ENCODE measurements at places on chromosomes 7 and 10. TPM values are rescaled to one million over a fixed set of nuclear protein-coding genes. Genes with fewer than 3 reads are reported as not detected.

The COL13A1 gene
- 9.3 TPM for total RNA-seq

The BAIAP2L1 gene
- total RNA-seq: 1.8 TPM

The PON1 gene
- not detected for total RNA-seq

DNA sequence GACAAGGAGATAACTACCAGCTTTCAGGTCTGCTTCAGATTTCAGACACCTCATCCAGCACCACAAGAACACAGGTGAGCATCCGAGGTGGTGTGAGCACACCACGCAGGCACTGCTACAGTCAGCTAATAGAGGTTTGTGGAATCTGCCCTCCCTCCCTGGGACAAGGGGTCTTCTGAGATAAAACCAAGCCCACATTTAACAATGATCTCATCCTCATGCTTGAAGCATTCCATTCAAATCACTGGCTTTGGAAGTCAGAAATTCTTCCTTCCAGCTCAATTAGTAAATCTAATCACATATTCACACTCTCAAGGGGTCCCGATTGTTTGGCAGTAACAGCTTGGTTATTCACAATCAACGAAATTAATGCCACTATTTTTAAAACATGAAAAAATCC, 331.4 kb downstream of the ELMO1 start:
- no peak for DNase-seq
- peaks cover 3% of the 10 kb centered on the region for H3K4me1 ChIP-seq
- H3K4me3 ChIP-seq: no peak overlapping the region
- no peaks in the 10 kb centered on the region for H3K36me3 ChIP-seq
- no peak overlapping the region for H3K27ac ChIP-seq
- H3K27me3 ChIP-seq: no peaks in the 10 kb centered on the region

GRCh38 chr7:125606671-125607070, 677.0 kb upstream of the POT1 start:
- H3K36me3 ChIP-seq: no peaks in the 10 kb centered on the region
- DNase-seq: no peak
- H3K27ac ChIP-seq: no peak overlapping the region
- H3K27me3 ChIP-seq: no peaks in the 10 kb centered on the region
- no peak overlapping the region for H3K4me3 ChIP-seq
- H3K4me1 ChIP-seq: no peaks in the 10 kb centered on the region

DNA sequence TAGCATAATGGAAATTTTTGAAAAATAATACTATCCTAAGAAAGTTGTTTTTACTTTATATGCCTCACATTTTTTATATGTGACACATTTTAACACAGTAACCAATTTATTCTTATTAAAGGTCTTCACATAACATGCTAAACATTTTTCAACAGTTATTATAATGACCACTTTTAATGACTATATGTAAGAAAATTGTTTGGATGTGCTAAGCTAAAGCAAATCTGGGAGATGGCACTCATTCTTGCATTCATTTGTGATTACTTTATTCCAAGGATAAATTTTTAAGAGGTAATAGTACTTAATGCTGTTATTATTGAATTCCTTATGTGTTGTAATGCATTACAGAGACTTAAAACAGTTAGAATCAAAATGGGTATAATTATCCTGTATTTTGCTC, 88.1 kb downstream of the ANKIB1 start:
- H3K4me3 ChIP-seq: no peak overlapping the region
- no peaks in the 10 kb centered on the region for H3K4me1 ChIP-seq
- no peak for DNase-seq
- no peaks in the 10 kb centered on the region for H3K36me3 ChIP-seq

DNA sequence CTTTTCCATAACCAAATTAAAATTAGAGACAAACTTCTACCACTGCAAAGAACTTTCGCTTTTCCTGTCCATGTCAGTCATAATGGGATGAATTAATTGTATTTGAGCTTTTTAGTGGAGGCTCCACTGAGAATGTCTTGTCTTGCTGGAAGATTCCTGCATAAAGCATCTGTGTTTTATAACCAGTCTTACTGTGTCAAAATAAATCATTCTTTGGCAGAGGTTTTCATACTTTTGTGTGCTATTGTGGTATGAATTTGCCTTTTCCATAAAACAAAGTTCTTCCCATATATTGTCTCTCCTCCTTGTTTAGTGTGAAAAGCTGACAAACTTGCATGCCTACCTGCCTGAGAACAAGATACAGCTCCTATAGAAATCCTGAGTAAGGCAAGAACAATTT, 124.8 kb upstream of the CCDC6 start:
- H3K4me1 ChIP-seq: no peaks in the 10 kb centered on the region
- no peaks in the 10 kb centered on the region for H3K36me3 ChIP-seq
- no peak overlapping the region for H3K4me3 ChIP-seq

- no peak overlapping the region for H3K27ac ChIP-seq
- no peak for DNase-seq
- H3K36me3 ChIP-seq: no peaks in the 10 kb centered on the region
- H3K4me1 ChIP-seq: peaks cover 3% of the 10 kb centered on the region
- H3K27me3 ChIP-seq: no peaks in the 10 kb centered on the region
Measured at GRCh38 chr7:17103984-17104383, 194.5 kb upstream of the AHR start.

- DNase-seq: no peak
- no peaks in the 10 kb centered on the region for H3K4me1 ChIP-seq
- no peaks in the 10 kb centered on the region for H3K36me3 ChIP-seq
Measured at GRCh38 chr10:118997379-118997778, 32.1 kb upstream of the NANOS1 start.

All from aorta (tissue), 5 donors.